Stimulated activated effector memory CD8-positive, alpha-beta T cell treated with anti-CD3 and anti-CD28 coated beads, Interleukin-12 subunit alpha, Interleukin-12 subunit beta, amount 100 ng/mL, for 72 hours (primary cell): ENCODE measurements at places on chromosomes 6 and 20.

- no peak for DNase-seq
These were observed 189.1 kb downstream of the PHF3 start for GRCh38 chr6:63824722-63825121.

GRCh38 chr6:100549406-100550167, 84.9 kb upstream of the SIM1 start:
- no peak for DNase-seq

GRCh38 chr6:143708889-143709288, 31.1 kb downstream of the PHACTR2 start:
- DNase-seq: no peak

GRCh38 chr6:7154341-7155139, 46.8 kb downstream of the RREB1 start:
- peak; percentile 59 for DNase-seq

DNA sequence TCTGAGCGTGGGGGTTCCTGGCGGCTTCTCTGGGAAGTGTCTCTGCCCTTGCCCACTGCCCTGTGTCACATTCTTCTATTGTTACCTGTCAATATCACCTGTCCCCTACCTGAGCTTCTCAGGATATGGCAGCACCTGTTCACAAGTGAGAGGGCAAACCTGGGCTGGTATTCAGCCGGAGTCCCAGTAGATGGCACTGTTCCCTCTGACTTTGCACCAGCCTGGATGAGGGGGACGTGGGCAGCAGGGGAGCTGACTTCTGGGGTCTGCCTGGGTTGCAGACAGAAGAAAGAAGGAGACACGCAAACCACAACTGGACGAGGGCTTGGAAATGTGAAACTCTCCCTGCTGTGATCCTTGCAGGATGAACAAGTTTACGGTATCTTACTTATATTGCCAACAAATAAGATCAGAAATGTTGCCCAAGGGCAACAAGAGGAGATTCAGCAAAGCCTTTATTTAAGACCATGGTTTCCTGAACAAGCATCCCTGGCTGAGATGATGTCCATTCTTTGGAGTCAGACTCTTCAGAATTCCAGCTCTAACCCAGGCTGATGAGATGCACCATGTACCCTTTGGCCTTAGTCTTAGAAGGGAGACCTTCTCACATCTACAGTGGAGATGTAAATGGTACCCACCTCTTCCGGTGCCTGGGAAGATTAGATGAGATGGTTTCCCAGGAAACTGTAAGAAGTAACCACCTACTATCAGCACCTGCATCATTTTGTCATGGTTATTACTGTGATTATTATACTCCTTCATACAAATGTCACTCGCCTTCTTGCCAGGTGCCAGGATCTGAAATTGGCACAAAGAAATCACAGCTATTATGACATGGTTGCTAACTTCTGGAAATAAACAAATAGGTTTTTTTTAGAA, 400.0 kb upstream of the CDH4 start:
- DNase-seq: no peak

GRCh38 chr20:33650111-33650752, 11.9 kb upstream of the C20orf144 start:
- DNase-seq: no peak

DNA sequence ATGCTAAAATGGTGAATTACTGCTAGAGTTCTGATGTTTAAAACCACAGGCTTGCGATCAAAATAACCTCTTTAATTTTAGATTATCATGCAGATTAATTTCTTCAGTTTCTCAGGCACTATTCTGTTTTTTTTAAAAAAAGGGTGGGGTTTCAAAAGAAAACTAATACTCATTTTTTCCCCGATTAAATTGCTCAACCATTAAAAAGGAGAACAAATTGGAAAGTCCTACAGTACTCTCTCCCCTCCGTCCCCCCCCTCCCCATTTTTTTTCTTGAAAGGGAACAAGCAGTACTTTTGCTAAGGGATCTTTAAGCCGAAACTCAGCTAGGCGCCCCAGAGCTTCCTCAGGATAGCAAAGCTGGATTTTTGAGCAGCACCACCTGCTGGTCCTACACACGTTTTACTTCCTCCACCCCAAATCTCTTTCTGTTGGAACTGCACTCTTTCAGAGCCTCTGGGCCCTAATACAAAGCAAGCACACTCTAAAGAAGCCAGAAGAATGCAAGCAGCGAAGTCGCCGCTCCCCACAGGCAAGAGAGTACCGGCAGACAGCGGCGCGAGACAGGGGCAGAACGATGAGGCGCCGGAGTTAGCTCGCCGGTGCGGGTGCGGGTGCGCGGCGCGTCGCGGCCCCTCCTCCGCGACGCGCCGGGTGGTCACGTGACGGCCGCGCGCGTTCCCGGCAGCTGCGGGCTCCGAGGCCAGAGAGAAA, at the start of gene RNF146:
TSS of gene RNF146 (plus strand) at position 687 of the 714 bp plus-strand sequence. CDS start 13,475 bp downstream, outside the sequence.
- no peak for DNase-seq

DNA sequence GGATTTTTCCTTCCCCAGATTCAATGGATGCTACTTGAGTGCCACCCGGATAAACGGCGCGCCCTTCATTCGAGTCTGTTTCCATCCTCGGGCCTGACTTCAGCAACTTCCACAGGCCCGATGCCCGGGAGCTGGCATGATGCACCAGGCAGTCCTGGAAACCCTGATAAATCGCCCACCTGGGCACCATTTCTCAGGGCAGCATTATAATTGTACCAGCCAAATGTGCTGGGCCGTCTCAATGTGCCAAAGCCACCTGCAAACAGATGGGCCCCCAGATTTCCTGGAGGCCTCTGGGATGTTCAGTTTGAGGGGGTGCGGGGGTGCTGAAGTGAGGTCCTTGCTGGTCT, 65.8 kb downstream of the NOL4L start:
- no peak for DNase-seq

DNA sequence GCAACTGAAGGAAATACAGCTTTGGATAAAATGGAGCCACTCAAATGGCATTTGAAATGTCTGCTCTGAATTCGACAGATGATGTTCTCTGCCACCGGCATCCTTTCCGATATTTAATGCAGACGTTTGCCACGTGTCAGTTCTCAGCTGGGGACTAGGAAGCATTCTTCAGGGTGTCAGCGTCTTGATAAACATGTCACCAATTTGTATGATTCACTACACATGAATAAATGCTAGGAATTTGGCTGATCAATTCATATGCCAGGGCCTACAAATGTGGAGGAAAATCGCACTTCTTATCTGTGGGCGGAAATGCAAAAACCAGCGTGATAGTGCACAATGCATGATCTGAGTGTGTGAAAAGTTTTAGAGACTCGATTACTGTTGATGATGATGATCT, 169.5 kb downstream of the SLC24A3 start:
- DNase-seq: no peak

DNA sequence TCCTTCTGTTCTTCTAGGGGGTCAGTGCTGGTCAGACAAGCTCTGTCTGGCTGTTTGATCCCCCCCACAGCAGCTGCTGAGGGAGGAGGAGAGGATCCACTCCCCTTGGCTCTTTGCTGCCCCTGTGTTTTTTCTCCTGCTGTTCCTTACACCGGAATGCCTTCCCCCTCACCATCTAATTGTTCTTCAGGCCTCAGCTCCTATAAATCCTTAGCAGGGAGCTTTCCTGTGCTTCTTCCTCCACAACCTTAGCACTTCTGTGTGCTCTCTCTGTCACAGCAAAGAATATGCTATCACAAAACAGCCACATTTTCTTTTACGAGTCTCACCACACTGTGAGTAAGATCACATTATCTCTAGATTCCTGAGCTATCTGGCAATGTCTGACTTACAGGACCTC, 196.6 kb downstream of the OTOR start:
- no peak for DNase-seq

DNA sequence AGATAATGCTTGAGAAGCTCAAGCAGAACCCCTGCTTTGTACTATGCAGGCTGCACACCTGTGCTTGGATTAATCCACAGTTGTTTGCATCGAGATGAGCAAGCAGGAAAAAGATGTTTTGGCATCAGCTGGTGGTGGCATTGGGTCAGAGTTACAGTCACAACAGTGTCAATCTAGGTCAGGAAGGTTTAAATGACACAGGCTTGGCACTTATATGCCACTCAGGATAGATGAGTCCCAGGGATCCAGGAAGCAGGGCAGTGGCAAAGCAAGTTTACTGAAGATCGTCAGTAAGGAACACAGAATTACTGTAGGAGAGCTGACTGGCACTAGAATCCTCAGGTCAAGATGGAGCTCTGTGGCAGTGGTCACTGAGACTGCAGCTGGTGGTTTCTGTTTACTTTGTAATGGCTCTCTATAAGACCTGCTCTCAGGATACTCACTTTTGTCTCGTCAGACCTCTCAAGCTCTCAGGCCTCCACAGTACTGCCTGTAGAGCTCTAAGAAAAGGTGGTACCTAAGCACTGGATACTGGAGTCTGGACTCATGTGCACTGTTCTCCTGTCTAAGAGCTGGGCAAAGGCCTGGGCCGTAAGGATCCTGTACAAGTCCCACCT, 110.1 kb upstream of the HS3ST5 start:
- DNase-seq: no peak

- DNase-seq: peak; percentile 62
These were observed 329.8 kb upstream of the SOX4 start for GRCh38 chr6:21263531-21264287.

DNA sequence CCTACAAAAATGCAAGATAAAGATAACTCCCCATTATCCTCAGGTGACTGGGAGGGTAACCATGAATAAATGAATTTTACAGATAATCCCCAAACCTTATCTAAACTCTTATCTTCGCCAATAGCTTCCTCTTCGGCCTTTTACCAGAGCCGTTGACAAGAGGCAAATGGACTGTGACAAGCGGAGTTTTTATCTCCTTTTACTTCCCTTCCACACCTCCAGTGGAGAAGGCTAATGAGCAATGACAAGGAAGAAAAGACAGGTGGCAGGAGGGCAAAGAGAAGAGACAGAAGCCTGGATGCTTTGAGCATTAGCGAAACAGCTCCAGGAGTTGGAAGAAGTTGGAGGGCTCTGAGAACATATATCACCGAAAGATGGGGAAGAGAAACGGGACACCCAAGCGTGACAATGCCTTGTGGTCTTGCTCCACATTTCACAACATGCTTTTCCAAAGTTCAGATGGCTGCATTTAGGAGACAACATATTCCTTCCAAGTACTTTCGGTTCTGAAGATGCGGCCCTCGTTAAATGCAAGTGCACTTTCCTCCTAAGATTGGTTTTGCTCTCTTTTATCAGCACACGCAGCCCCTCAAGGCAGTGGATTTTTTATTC, 69.2 kb downstream of the PRDM1 start:
- no peak for DNase-seq

DNA sequence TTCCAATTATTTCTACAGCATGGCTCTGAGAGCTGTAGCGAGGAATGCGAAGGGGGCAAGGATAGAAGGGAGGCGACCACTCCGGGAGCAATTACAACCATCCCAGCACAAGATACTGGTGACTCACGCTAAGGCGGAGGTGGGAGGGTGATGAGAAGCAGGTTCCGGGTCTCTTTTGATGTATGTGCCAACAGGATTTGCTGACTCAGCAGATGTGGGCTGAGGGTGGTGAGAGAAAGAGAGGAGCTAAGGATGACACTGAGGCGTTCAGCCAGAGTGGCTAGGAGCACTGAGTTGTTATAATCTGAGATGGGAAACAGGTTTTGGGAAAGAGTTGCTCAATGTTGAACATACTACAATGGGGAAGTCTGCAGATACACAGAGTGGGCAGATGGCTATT, 9.3 kb upstream of the TXNDC5 start:
- DNase-seq: no peak

DNA sequence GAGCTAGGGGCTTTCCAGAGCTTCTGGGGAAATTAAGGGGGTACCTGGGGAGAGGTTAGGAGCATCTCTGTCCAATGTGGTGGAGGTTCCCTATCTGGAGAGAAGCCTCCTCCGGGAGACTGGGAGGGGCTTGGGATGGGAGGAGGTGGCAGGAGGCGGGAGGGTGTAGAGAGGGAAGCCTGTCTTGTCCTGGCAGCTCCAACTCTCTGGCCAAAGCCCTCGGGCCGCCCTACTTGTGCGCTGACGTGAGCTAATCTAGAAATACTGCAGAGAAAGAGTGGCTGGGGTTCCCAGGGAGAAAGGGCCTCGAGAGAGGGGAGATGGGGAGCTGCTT, 1.6 kb upstream of the SLC32A1 start:
- no peak for DNase-seq

DNA sequence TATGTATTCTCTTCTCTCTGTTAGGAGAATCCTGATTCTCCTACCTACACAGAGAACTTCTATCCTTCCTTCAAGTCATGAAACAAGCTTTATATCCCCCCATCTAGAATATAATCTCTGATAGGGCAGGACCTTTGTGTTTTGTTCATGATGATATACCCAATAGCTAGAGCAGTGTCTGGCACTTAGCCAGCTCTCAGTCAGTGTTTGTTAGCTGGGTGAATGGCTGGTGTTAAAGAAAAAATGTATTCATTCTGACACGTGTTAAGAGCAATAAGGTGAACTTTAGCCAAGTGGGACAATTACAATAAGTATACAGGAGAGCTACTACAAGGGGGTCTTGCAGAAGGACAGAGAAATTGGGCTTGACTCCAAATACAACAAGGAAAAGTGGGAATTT, 34.3 kb upstream of the TNFRSF21 start:
- no peak for DNase-seq

GRCh38 chr20:20229595-20229994, 138.3 kb upstream of the INSM1 start:
- DNase-seq: no peak

DNA sequence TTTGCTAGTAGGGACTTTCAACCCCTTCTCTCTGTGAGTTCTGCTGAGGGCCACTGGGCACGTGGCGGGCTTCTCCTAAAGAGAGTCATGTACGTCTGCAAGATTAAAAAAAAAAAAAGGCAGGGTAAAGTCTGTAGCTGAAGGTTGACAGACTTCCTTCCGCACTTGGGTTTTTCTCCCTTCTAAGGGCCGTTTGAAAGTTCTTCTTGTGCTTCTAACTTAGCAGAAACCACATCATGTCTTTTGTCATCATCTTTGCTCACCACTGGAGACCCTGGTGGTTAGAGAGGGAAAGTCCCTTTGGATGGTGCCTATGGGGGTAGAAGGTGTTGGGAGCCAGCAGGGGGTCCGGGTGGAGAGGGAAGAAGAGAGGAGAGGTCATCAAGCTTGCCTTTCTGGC, 31.4 kb downstream of the PRDM1 start:
- peak; percentile 76 for DNase-seq

- DNase-seq: no peak
These were observed 24.1 kb downstream of the SCP2D1 start for GRCh38 chr20:18837718-18838117.

DNA sequence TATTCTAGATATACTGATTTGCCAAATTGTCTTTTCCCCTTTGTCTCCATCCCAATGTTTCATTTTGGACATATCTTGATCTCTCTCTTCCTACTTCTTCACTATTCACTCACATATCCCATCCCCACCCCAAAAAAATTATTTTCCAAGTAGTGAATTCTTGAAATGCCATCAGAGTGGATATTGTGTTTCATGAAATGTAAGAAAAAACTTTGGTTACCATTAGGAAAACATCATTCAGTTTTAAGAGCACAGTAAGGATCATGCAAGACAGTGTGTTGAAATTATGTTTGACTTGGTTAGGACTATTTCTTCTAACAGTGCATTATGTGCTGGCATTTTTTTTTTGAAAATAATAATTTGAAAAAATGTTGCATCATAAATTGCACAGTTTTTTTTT, 5.7 kb downstream of the RSPO3 start:
- no peak for DNase-seq

GRCh38 chr20:25541676-25542075, 43.7 kb downstream of the NINL start:
- no peak for DNase-seq

GRCh38 chr6:148967011-148967520, 220.2 kb downstream of the UST start:
- no peak for DNase-seq

GRCh38 chr20:16246870-16247269, 326.4 kb downstream of the KIF16B start:
- DNase-seq: no peak
